Lung (tissue), 17 donors: ENCODE measurements at places on chromosomes 7 and 10.
A peak's percentile ranks its signal among the peaks of the same experiment; 100 is the strongest.

DNA sequence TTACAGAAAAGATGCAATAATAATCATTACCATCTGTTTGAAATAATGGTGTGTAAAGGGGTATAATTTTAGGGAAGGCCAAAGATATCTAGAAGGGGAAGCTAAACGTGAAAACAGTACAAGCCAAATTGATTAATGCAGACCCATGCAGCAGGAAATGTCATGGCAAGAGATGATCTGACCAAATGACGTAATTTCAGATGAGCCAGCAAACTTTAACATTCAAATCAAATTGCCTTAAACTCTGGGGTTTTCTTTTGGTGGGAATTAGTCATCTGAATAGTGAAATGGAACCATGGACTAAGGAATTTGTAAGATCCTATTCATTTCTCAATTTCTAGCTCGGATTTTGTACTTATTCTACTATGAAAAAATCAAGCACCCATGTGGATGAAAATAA lies 21.4 kb upstream of the SCIN start:
- DNase-seq, result no peak

- peak; percentile 84 for DNase-seq
These were observed 17.6 kb upstream of the IMPDH1 start for GRCh38 chr7:128427289-128427891.

DNA sequence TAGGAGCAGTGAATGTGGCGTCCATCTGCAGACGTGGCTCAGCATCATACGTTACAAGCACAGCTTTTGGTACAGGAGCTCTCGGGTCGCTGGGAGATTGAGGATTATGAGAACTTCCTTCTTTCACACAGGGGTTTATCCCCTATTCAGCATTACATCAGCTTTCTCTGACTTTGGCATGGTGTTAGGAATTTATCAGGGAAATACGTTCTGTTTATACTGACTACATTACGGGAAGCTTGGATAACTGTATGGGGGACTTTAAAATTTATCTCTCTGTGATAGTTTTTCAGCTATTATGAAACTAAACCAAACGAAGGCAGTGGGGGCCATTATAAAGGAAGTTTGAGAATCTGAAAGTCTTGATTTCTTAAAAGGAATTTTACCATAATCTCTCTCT lies 110.1 kb upstream of the INSYN2A start:
- peak; percentile 62 for DNase-seq

DNA sequence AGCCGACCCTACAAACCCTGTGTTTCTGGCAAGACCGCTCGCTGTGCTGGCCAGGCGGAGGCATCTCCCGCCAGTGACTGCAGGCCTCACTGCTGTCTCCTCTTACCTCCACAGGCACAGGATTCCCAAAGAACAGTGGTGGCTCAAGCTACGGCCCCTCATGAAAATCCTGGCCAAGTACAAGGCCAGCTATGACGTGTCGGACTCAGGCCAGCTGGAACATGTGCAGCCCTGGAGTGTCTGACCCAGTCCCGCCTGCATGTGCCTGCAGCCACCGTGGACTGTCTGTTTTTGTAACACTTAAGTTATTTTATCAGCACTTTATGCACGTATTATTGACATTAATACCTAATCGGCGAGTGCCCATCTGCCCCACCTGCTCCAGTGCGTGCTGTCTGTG lies 36.2 kb downstream of the PITRM1 start:
- DNase-seq, result no peak

GRCh38 chr7:78900806-78901205 lies 552.7 kb downstream of the MAGI2 start:
- no peak for DNase-seq

GRCh38 chr10:48792687-48793096 lies 108.0 kb downstream of the WDFY4 start:
- peak; percentile 57 for DNase-seq

DNA sequence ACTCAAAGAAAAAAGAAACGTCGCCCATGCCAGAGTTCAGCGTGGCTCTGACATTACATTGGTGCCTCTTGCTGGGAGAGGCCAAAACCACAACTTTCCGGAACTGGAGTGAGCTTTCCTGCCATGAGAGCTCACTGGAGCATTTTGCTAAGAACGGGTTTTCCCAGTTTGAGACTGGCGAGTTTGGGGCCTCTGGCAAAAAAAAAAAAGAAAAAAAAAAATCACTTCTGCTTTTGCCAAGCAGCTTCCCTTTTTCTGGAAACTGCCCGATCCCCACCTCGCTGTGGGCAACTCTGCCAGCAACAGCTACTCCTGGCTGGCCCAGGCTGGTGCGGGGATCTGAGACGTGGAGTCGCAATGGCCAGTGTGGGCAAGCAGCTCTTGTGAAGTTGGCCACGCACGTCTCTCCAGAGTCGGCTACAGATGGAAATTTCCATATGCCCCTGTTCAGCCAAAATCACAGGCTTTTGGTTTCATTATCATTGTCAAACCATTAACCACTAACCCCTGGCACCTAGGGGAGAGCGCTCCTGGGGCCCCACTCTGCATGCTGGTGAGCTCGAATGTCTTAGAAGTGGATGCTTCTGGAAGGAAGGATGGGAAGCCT lies 25.7 kb downstream of the PRKAG2 start:
- DNase-seq, result peak; percentile 72

DNA sequence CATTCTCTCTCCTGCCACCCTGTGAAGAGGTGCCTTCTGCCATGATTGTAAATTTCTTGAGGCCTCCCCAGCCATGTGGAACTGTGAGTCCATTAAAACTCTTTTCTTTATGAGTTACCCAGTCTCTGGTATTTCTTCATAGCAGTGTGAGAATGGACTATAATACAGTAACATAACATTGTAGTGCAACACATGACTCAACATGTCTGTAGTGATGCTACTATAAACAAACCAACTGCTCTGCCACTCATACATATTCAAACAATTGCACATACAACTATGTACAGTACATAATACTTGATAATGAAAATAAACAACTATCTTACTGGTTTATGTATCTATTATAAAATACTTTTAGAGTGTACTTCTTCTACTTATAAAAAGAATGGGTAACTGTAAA lies 7.1 kb downstream of the ATOH7 start:
- no peak for DNase-seq

GRCh38 chr7:41261080-41261479 lies 441.8 kb downstream of the INHBA start:
- no peak for DNase-seq

DNA sequence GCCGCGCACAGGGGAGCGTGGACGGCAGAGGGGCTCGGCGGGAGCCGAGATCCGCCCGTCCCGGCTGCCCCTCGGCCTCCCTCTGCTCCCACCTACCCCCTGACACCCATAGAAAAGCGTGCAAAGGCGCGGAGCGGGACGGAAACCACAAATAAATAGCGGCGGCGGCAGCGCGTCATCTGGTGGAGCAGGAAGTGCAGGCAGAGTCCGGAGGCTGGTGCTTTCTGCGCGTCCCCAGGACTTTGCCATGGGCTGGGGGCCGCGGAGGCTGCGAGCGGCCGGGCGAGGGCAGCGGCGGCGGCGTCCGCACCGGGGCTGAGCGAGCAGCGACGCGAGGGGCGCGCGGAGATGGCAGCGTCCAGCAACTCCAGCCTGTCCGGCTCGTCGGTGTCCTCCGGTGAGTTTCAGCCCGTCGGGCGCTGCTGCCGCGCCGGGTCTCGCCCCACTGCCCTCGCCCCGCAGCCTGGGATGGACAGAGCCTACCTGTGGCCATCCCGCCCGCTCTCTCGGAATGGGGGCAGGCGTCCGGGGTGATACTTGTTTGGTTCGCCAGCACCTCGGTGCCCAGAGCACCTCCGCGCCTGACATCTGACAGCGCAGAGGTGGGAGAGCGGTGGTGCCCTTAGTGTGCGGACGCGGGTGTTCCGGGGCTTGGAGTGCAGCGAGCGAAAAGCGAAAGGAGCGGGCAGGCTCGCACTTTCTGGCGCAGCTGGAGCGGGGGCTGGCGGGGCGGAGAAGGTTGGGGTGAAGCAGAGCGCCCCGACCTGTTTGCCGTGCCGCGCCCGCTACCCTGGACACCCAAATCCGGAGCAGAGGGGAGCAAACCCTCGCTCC lies at the start of gene CHN2:
TSS of gene CHN2 (plus strand) at position 182 of the 834 bp plus-strand sequence.
- peak; percentile 78 for DNase-seq

DNA sequence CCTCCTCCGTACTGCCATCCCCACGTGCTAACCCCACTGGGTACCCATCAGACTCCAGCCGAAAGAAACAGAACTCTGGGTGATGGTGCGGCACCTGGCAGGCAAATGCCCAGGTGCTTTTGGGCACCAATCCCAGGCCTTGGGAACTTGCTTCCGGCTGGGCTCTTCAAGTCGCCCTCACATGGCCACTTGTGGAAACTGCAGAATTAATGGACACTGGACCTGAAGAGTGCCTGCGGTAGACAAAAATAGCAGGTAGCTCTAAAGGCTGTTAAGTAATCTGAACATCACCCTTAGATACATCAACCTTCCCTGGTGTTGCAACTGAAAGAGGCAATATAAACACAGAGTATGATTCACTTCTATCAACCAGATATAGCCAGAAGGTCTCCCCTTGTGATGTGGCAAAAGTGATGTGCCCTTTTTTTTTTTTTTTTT lies 644.4 kb downstream of the GRM8 start:
- no peak for DNase-seq
